ENCODE measurements at places on chromosomes 1 and 21.
A peak's percentile ranks its signal among the peaks of the same experiment; 100 is the strongest.

DNA sequence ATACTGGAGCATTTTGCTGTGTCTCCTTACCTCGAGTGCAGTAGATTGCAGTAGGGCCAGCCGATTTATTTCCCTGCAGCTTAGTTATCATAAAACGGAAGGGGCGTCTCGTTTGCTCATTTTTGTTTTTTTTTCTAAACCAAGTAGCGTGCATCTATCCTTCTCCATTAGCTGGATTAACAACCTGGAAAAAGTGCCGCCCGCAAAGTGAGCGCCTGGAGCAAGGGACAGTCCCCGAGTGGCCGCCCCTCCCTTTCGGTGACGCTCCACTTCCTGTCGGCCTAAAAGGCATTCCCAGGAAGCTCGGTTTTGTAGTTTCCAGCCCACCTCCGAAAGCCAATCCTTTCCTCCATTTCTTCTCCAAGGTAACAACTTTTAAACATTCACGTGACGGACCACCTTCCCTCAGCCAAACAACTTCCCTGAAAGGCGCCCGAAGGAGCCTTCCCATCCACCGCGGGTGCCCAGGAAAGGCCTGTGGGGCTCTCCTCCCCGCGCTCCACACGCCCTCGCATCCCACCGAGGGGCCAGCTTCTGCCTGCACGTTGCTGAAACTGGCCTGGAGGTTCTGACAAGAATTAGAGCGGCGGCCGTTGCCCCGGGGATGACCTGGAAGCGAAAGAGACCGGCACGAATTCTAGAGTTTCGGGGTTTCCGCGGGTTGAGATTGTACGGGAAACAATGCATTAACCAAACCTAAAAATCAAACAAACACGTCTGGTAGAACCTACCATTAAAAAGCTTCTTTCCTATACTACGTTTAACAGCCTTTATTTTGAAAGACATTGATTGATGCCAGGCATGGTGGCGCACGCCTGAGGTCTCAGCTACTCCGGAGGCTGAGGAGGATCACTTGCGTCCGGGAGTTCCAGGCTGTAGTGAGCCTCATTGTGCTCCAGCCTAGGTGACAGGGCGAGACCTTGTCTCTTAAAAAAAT lies at the start of gene EXTL2:
TSS of gene EXTL2 (minus strand) at position 240 of the 937 bp plus-strand sequence. CDS start 6,085 bp downstream, outside the sequence.
- DNase-seq = peak; percentile 78

DNA sequence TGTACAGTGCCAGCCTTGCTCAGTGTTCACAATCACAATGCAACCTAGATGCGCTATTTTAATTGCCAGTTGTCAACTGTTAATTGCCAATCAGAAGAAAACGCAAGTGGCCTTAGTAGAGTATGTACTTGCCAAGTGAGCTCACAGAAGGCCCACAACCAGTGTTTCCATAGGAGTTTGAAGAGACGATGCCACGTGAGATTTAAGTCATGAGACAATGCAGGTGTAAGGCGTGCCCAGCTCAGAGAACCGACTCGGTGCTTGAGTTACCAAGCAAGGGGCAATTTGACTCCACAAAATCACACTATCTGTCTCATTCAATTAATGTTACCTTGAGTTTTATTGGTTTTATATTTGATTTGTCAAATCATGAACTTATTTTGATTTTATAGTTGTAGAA lies 65.6 kb downstream of the TEX35 start:
- no peak for DNase-seq

- DNase-seq = no peak
These were observed 3.9 kb downstream of the PLA2G2D start for GRCh38 chr1:20115479-20115878.

DNA sequence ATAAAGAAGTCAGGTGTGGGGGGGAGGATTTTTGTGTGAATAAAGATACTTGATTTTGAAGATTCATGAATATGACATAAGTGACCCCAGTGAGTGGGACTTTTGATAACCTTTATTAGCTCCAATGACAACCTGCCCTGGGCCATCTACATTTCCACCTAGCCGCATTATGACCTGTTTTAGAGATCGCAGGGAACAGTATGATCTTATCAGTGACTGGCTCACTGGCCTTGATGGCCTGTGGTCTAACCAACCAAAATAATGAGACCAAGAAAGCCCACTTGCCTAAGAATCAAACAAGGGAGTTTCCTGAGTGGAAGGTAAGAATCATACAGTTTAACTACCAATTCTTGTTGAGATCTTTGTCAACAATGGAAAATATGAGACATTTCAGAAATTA lies 1.8 kb downstream of the ELAPOR1 start:
- DNase-seq = no peak

DNA sequence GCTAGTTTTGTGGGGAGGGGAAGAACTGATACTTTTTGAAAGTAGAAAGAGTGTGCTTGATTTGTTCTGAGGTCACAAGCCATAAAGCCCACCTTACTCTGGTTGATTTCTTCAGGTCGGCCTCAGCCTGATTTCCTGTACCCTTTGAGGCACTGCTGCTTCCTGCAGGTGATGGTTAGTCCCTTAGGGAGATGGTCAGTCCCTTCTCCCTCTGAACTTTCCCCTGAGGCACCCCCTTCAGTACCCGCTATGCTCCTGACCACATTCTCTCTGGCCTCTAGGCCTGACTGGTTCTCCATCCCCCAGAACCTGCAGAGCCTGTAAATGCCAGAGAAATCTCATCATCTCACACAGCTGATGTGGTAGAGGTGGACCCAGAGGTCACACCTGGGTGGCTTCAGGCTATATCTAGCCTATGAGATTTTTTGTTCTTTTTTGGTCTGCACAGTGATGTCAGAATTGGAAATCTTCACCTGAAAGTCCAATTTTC lies 15.0 kb upstream of the ID3 start:
- DNase-seq = no peak

- no peak for DNase-seq
These were observed 66.8 kb downstream of the SLC27A3 start for GRCh38 chr1:153842006-153842471.

GRCh38 chr1:115771847-115772457 lies 3.4 kb upstream of the CASQ2 start:
- peak; percentile 80 for DNase-seq

DNA sequence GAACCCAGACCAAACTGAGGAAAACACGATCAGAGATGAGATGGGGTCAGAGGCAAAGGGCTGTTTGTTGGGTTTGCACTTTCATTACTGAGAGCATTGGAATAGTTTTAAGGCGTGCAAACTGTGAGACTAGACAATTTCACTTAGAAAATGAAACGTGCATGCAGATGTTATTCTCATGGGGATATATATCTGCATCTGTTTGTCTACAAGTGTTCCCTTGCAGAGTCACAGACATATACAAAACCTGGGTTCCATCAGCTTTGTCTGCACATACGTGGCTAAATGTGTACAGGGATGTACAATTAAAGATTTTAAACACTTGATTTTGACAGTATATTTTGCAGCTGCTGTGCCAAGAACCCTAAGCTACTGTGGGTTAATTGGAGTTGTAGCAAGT lies 355.4 kb downstream of the KIF26B start:
- no peak for DNase-seq

GRCh38 chr1:6745073-6745472 lies 40.2 kb upstream of the CAMTA1 start:
- no peak for DNase-seq

GRCh38 chr1:23997812-23998211 lies 17.7 kb upstream of the SRSF10 start:
- DNase-seq = no peak

DNA sequence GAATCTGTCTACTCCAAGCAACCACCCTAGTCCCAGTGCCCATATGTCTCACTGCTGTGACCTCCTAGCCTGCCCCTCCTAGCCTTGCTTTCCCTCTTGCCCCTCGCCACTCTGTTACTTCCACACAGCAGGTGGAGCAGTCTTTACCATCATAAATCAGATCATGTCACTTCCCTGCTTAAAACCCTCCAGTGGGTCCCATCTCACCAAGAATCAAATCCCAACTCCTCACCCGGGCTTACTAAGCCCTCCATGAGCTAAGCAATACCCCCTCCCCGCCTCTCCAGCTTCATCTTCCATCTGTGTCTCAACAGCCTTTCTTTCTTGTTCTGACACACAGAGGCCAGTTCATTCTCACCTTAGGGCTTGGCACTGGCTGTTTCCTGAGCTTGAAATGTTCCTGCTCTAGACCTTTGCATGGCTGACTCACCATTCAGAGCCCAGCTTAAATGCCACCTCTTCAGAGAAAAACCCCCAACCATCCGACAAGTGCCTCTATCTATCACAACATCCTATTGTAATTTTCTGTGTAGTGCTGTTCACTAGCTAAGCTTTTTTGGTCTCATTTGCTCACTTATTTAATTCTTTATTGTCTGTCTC lies 22.3 kb downstream of the KNCN start:
- DNase-seq = no peak

- DNase-seq = no peak
These were observed 24.8 kb downstream of the LYPD8 start for GRCh38 chr1:248730507-248731335.

- no peak for DNase-seq
These were observed 28.2 kb downstream of the BATF3 start for GRCh38 chr1:212671342-212672031.

DNA sequence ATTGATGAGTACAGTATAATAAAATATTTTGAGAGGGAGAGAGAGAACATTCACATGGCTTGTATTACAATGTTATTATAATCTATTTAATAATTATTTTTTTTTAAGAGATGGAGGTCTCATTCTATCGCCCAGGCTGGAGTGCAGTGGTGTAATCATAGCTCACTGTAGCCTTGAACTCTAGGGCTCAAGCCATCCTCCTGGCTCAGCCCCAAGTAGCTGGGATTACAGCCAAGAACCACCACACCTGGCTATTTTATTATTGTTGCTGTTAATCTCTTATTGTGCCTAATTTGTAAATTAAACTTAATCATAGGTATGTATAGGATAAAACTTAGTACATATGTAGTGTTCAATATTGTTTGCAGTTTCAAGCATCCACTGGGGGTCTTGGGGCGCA lies 57.8 kb downstream of the HS2ST1 start:
- DNase-seq = no peak

DNA sequence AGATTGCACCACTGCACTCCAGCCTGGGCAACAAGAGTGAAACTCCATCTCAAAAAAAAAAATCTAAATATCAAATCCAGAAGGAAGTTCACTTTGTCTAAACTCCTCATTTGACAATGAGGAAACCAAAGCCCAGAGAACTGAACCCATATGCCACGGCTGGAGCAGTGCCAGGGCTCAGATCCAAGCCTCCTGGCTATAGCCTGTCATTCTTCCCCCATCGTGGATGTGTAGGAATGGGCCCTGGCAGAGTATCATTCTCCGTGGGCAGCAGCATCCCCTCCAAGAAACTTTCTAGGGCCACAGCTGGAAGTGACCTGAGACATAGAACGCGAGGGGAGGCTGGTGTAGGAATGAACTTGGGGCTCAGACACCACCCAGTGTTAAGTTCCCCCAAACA lies 47.2 kb downstream of the CAPN9 start:
- DNase-seq = no peak

DNA sequence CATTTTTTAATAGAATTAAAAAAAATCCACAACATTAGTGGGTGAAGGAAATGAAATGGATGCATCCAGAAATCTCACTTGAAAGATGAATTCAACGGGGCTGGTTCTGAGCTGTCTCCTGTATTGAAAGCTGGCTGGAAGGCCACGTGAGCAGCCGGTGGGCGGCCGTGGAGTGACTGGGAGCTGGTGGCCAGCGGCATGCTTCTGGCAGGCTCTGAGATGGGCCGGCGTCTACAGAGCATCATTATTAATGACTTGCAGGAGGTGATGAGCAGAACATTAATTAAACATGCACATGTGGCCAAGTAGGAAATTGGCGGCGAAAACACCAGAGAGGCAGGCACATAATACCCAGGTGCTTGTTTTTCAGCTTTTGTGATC lies 115.6 kb upstream of the LMO4 start:
- no peak for DNase-seq

GRCh38 chr1:95139039-95139438 lies 21.9 kb downstream of the TLCD4 start:
- no peak for DNase-seq

DNA sequence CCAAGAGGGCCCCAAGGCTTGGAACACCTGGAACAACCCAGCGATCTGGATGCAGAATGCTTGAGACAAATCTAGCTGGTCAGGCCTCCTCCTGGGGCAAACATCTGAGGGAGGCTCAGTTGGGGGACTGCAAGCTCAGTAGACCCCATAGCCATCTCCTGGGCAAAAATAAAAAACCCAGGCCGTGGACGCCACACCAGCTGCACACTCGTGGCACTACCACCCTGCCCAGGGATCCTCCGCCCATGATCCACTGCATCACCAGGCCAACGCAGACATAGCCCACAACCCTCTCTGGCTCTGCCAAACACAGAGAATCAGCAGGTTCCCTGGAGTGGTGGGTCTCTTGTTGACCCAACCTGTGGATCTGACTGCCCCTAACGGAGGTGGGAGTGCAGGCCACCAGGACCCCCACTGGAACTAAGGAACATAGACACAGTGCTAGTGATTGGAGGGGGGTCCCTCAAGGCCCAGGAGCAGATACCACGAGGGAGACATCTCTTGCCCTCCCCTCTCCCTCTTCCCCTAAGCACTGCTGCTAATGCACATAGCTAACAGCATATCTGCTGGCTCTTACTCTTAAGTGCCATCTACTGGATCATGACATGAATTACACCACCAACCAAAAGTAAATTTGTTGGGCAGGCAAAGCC lies 147.2 kb downstream of the CHD1L start:
- peak; percentile 48 for DNase-seq

- DNase-seq = no peak
These were observed 34.9 kb upstream of the GADD45A start for GRCh38 chr1:67650061-67650460.

DNA sequence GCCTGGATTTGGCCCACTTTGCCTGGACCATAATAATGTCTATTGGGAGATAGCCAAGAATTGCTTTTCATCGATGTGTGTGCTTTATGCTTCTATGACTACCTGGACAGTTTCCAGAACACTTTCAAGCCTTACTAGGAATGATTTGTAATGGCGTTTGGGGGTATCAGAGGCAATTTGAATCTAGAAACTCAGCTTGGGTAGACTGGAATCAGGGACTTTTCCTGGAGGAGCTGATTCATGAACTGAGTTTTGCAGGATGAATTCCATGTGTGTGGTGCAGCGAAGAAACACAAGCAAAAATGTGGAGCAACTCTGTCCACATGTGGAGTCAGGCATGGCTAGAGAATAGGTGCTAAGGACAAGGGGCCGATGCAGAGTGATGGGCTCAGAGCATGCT lies 11.9 kb upstream of the TMEM61 start:
- no peak for DNase-seq

GRCh38 chr1:161069241-161069640 lies 450 bp downstream of the ARHGAP30 start:
- DNase-seq = no peak

GRCh38 chr21:38434913-38435533 lies 63.3 kb downstream of the ERG start:
- no peak for DNase-seq

DNA sequence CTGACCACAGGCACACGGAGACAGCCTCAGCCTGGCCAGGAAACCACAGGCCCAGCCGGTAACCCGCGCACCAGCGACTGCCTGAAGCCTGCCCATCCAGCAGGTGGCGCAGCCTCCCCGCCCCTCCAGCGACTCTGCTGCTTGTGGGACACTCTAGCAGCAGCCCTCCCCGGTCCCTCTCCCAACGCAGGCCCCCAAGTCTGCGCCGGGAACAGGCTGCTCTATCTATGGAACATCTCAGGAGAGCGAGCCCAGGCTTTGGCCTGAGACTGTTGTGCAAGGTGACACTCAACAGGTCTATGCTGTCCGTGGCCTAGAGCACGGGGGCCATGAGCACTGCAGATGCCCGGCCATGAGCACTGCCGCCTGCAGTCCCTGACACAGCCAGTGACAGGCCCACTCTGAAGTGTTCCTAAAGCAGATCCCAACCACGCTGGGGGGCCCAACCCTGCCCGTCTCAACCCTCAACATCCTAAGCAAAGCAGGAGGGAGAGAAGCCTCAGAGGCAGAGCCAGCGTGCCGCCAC lies 28.4 kb downstream of the WDR4 start:
- no peak for DNase-seq

Data from iPS DF 6.9 (cell line).